Activated naive CD8-positive, alpha-beta T cell treated with anti-CD3 and anti-CD28 coated beads, Interleukin-2, amount 50 U/mL, for 24 hours (primary cell): ENCODE measurements at places on chromosomes 11 and 22.
A peak's percentile ranks its signal among the peaks of the same experiment; 100 is the strongest.

DNA sequence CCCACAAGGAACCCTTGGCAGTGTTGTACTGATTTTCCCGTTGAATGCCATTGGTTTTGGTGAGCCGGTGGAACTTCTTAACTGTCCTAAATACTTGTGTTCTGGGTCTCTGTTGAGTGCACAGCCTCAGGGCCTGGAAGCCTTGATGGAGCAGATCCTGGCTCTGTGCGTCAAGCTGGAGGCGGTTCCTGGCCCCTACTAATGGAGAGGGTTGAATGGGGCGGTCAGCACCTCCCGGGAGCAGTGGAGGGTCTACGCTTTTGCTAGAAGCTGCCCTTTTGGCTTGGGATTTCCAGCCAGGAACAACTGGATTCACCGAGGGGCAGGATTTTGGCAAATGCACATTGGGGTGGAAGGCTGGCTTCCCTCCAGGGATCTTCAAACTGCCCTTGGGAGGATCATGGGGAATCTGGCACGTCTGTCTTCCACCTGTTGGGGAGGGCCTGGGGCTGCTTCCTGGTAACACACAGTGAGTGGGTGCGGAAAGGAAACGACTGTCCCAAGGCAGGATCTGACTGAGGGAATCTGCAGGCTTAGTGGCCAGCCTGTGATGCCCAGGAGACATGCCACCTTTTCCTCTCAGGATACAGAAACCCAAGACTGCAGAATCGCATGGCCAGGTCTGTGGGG is 6.9 kb upstream of the OSBPL5 start:
- DNase-seq, result no peak

DNA sequence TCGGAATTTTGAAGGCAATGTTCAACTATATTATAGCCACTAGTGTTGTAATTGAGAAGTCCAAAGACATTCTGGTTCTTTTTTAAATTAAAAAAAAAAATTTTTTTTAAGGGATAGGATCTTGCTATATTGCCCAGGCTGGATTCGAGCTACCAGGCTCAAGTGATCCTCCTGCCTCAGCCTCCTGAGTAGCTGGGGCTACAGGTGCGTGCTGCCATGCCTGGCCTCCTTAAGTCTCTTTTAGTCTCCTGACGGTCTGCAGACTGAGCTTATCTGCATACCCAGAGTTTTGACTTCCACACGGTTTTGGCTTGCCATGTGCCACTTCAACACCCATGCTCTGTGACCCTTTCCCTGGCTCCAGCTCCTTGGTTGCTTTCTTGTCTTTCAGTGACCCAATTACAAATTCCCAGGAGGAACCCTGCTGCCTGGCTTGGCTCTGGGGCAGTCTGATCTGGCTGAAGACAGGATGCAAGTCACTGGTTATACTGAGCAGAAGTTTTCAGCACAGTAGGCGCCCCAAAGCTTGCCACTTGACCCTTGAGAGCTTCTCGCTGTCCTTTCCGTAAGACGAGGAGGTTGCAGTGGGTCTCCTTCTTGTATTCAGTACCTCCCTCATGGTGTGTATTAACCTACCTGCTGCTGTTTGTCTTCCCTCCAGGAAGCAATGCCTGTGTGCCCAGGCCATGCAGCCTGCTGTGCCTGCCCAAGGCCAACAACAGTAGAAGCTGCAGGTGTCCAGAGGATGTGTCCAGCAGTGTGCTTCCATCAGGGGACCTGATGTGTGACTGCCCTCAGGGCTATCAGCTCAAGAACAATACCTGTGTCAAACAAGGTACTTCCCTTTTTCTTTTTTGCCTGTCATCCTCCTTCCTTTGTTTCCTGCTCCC is 113.8 kb upstream of the SORL1-AS1 start:
- no peak for DNase-seq

- no peak for DNase-seq
These were observed 4.0 kb downstream of the OOSP4A start for GRCh38 chr11:59967677-59968394.

DNA sequence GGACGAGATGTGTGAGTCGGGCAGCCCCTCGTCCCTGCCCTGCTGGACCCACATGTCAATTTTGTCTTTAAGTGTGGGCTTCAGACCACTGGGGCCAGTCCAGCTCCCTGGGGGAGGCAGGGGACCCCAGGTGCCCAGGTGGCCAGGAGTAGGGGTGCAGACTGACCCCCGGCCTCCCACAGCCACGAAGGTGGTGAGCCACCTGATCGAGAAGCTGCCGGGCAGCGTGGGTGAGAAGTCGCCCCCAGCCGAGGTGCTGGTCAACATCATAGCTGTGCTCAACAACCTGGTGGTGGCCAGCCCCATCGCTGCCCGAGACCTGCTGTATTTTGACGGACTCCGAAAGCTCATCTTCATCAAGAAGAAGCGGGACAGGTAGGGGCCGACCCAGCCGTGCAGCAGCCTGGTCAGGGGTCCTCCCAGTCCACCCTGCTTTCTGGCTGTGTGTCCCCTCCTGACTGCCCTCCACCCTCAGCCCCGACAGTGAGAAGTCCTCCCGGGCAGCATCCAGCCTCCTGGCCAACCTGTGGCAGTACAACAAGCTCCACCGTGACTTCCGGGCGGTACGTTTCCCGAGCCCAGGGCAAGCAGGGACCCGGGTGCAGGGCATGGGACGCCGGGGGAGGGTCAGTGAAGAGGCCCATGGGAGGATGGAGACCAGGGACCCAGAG is 9.9 kb downstream of the PKP3 start:
- DNase-seq, result no peak

DNA sequence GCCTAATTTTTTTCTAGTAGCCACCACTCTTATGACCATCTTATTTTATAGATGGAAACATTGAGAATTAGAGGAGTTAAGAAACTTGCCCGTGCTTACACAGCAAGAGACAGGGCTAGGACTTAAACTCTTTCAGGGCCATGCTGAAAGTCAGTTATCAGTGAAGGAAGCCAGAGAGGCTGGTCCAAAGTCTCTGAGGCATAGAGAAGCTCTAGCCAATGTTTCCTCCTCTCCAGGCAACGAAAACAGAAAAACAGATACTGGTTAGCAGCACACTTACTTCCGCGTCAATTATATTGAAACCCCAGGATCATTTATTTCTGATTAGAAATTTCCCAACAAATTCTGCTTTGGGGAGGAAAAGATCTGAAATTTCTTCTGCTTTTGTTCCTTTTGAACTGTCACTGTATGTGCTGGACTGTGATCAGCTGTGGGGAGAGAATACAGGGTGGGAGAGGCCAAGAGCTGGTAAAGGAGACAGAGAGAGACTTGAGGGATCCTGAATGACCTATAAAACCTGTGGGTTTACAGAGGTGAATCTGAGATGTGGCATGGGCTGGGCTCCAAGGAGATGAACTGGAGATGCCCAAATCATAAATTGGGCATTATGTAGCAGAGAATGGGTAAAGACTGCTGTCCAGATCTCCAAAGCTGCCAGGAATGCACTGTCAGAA is 37.5 kb upstream of the CAPRIN1 start:
- DNase-seq, result no peak

DNA sequence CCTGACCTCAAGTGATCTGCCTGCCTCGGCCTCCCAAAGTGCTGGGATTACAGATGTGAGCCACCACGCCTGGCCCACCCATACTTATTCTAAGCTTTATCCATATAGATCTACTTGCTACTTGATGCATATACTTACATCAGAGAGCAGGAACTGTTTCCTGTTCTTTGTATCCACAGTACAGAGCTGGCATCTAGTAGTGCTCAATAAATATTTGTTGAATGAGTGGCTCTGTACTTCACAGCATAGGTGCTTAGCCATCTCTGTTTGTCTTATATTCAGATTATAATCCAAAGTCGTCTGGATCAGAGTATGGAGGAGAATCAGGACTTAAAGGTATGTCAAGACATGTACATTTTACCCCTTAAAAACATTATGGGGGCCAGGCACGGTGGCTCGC is 38.6 kb upstream of the DLAT start:
- no peak for DNase-seq

DNA sequence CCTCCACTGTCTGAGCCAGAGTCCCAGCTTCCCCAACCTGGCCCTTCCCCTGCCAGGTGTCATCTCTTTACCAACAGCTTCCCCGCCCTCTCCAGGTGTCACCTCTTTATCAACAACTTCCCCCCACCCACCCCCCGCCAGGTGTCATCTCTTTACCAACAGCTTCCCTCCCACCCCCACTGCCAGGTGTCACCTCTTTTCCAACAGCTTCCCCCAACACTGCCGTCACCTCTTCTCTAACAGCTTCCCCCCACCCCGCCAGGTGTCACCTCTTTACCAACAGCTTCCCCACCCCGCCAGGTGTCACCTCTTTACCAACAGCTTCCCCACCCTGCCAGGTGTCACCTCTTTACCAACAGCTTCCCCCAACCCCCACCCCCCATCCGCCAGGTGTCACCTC is 29.8 kb upstream of the TTLL12 start:
- no peak for DNase-seq

DNA sequence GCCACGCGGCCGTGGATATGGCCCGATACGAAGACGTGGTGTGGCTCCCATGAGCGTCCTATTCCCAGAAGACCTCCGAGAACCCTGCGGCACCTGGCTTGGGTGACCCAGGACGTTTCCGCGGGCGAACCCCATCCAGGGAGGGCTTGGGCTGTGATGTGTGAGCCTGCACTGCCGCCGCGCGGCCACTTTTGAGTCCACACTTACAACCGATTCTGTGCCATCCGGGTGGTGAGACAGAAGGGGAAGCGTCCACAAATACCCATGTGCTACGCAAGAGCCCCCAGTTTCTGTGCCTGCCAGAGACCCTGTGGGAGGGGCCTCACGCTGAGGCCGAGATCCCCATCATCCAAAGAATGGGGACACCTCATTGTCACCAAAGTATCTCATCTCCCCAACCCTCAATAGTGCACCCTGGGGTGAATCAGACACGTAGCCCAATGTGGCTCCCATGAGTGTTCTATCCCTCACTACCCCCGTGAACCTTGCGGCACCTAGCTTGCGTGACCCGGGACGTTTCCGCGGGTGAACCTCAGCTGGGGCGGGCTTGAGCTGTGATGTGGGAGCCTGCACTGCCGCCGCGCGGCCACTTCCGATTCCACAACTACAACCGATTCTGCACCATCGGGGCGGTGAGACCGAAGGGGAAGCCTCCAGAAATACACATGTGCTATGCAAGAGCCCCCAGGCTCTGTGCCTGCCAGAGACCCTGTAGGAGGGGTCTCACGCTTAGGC is 4.6 kb upstream of the H19 start:
- DNase-seq, result no peak

DNA sequence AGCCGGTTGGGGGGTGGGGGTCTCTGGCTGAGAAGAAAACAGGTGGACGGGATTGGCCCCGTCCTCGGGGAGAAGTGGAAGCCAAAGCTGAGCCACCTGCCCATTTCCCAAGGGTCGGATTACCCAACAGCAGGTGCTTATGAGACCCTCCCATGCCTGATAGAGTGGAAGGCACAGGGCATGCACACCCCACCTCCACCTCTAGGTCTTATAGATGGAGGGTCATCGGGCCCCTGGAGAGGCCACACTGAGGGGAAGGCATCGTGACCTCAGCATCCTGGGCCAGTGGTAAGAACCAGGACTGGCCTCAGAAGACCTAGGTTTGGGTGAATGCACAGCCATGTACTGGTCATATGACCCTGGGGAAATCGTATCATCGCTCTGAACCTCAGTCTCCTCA is 85.9 kb downstream of the BUD13 start:
- DNase-seq, result no peak

DNA sequence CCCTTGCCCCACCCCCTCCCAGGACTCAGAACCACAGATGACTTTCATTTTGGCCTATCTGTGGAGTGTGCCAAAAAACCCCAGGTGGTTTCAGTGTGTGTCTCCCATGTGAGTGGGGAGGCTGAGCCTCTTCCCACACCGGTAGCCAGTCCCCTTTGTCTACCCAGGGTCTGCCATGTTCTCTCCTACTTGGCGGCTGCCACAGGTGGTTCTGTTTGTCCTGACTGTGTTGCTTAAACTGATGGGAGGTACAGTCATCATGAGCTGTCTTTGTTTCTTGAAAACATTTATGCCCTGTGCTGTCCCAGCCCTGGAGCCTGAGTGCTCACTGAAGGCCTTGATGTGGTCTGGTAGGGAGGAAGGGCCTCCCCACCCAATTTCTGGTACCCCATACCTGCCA is 39.7 kb upstream of the SUSD2 start:
- DNase-seq, result peak; percentile 25

GRCh38 chr11:128216198-128216597 is 371.2 kb downstream of the ETS1 start:
- DNase-seq, result no peak

DNA sequence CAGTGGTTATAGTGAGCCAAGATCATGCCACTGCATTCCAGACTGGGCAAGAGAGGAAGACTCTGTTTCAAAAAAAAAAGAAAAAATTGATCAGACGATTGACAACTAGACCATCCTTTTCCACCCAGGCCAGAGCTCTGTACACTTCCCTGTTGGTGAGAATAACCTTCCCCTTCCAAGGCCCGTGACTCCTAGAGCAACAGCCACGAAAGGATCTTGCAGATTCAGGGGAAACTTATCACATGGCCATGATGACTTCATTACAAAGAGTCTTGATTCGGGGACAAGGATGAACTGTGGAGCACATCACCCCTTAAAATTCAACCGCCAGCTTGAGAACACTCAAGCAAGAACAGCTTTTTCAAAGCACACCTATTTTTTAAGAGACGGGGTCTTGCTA is 10.3 kb downstream of the CD5 start:
- no peak for DNase-seq

DNA sequence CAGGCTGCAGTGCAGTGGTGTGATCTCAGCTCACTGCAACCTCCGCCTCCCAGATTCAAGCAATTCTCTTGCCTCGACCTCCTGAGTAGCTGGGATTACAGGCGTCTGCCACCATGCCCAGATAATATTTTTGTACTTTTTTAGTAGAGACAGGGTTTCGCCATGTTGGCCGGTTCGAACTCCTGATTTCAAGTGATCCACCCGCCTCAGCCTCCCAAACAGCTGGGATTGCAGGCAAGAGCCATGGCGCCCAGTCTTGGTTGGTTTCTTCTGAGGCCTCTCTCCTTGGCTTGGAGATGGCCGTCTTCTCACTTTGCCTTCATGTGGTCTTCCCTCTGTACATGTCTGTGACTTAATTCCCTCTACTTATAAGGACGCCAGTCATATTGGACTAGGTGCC is 254.6 kb downstream of the BUD13 start:
- DNase-seq, result no peak

- DNase-seq, result no peak
These were observed 45.4 kb downstream of the MYO7A start for GRCh38 chr11:77173494-77173893.

- no peak for DNase-seq
These were observed 1.7 kb downstream of the TOM1 start for GRCh38 chr22:35301372-35301874.

GRCh38 chr22:23282986-23283385 is 102.7 kb downstream of the BCR start:
- no peak for DNase-seq

DNA sequence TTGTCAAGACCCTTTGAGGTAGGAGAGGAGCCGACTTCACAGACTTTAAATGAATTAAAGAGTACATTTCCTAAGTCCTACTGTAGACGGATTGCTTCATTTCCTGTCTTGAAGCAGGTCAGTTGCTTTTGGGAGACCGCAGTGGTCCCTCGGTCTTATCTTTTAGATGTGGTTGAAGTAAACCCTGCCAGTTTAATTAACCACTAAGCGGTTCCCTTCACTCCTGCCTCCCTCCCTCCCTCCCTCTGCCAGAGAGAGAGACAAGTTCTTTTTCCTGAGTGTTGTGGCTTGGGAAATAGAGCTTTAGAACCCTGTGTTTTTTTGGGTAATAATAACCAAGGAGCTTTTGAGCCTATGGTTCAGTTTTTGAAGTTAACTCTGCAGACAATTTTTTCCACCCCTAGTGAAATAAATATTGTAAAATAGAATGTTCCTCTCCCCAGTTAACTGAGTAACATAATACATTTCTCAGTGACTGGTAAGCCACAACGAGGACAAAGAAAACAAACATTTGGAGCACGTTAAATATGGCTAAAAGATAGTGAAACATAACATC is 147.5 kb downstream of the LDLRAD3 start:
- no peak for DNase-seq
